ENCODE measurements at places on chromosomes 12 and 14. TPM values are rescaled to one million over a fixed set of nuclear protein-coding genes. Genes with fewer than 3 reads are reported as not detected.

PTHLH gene
- 4.1 TPM for total RNA-seq

PIK3C2G gene
- total RNA-seq = not detected

GPD1 gene
- total RNA-seq = not detected

ESPL1 gene
- total RNA-seq = 14.6 TPM

KCNC2 gene
- not detected for total RNA-seq

AGAP2 gene
- 0.36 TPM for total RNA-seq

LGR5 gene
- not detected for total RNA-seq

SLC11A2 gene
- 53.2 TPM for total RNA-seq

LYZ gene
- total RNA-seq = not detected

ITFG2 gene
- total RNA-seq = 21.4 TPM

GPR84 gene
- total RNA-seq = not detected

SYNDIG1L gene
- total RNA-seq = not detected

CCDC88C gene
- 32.5 TPM for total RNA-seq

PLA2G1B gene
- total RNA-seq = not detected

SMIM41 gene
- not detected for total RNA-seq

B4GALNT3 gene
- not detected for total RNA-seq

PPP4R4 gene
- under 0.01 TPM for total RNA-seq

PMCH gene
- total RNA-seq = 0.36 TPM

Data from thoracic aorta endothelial cell (primary cell).